Renal cortex interstitium (tissue), 15 donors: ENCODE measurements at places on chromosomes 13 and 19. TPM values are rescaled to one million over a fixed set of nuclear protein-coding genes. Genes with fewer than 3 reads are reported as not detected.

GRCh38 chr19:38466050-38466449 is 32.6 kb downstream of the RYR1 start:
- DNase-seq = no peak

Gene NKPD1
- polyA plus RNA-seq = 0.09 TPM

Gene SAFB
- 154 TPM for polyA plus RNA-seq

DNA sequence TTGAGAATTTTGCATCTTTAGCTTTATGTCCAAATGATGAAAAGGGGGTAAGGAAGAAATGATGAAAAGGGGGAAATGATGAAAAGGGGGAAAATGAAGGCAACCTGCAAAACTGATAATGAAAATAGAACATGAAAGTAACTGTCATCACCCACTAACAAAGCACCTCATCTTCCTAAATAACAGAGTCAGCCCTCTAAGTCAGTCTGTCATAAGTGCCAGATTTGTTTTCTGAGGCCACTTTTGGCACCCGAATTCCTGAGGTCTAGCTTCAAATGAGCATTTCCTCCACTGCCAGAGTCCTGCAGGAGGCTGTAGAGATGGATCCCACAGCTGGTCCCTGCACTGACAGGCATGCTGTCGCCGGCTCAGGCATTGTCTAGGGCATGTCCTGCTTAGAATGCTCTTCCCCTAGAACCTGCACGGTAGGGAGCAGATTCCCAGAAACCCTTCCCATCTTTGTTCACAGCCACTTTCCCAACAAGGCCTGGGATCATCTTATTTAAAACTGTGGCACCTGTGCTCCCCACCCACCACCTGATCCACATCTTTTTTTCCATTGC is 25.3 kb downstream of the RAP2A start:
- DNase-seq = no peak

GRCh38 chr19:44455100-44455499 is 6.8 kb upstream of the ZNF229 start:
- DNase-seq = no peak

GRCh38 chr13:49319551-49319950 is 71.8 kb downstream of the CDADC1 start:
- DNase-seq = no peak

Gene VAV1
- polyA plus RNA-seq = 1.8 TPM

DNA sequence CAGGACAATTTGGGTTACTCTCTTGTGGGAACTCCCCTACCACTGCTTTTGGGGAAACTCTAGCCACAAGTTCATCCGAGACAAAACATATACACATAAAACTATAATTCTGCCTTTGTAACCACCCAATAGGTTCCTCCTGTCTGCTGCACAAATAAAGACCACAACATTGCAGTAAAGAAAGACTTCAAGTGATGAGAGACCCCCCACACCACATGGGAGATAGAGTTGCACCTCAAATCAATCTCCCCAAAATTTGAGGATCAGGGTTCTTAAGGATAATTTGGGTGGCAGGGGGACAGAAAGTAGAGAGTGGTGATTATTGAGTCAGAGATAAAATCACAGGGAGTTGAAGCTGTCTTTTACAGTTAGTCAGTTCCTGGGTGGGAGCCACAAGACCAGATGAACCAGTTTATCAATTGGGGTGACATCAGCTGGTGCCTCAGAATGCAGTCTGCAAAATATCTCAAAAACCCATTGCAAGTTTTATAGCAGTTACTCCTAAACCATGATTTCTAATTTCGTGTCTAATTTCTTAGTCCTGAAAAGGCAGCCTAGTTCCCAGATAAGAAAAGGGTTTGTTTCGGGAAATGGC is 1348.5 kb downstream of the PCDH9 start:
- DNase-seq = no peak

- no peak for DNase-seq
These were observed 33.2 kb downstream of the KDM4B start for GRCh38 chr19:5002143-5002542.

DNA sequence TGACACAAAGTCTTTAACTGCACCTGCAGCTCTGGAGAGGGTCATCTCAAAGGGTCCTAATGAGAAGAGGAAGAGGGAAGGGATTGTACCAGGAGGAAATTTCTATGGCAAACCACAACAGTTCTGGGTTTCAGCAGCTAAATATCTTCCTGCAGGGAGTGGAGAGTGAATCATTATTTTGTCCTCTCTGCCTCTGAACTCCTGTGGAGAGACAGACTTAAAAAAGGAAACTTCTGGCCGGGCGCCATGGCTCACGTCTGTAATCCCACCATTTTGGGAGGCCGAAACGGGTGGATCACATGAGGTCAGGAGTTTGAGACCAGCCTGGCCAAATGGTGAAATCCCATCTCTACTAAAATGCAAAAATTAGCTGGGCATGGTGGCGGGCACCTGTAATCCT is 16.9 kb upstream of the C1QTNF9 start:
- DNase-seq = no peak
